ENCODE measurements at places on chromosomes 4 and X.

- DNase-seq, result no peak
These were observed 198.2 kb upstream of the LDB2 start for GRCh38 chr4:17096692-17097091.

DNA sequence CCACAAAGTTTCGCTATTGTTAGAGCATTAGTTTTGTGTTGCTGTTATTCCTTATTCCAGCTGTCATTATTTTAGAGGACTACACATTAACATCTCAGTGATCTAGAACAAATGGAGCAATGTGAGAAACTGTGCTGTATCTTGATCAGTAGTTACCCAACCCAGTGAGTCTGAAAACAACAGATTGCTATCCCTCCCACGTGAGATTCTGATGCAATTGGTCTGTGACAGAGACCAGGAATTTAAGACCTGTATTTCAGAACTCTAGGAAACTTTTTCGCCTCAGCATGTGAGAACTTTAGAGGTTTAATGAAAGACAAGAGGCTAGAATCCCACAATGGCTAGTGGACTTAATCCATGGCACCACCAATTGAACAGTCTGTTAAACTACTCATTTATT, 35.7 kb upstream of the CDS1 start:
- DNase-seq, result no peak

DNA sequence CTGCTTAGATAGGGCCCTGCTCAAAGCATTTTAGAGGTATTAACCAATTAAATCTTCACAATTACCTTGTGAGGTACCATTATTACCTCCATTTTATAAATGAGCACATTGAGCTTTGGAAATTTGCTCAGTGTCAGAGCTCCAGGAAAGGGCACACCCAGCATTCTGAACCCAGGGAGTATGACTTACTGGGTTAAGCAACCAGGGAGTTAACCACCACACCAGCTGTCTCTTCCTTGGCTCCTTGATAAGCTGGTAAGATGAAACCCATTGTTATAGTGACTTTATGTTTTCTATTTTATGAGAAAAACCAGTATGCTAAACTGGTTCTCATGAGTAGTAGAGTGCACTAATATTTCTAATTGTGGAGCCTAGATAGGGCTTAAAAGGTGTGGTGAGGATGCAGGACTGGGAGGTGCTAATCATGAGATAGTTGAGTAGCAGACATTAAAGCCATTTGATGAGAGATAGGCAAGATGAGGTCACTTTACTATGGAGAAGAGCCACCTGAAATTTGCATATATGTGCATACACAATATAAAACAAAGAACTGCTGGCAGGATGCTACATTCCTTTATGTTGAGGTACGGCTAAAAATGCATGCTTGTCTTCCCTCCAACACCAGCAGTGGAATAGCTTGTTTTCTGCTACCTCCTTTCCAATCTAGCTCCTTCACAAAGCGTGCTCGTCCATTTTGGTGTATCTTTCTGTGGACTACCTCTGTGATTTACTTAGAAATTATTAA, 556.1 kb downstream of the SPRY1 start:
- no peak for DNase-seq

DNA sequence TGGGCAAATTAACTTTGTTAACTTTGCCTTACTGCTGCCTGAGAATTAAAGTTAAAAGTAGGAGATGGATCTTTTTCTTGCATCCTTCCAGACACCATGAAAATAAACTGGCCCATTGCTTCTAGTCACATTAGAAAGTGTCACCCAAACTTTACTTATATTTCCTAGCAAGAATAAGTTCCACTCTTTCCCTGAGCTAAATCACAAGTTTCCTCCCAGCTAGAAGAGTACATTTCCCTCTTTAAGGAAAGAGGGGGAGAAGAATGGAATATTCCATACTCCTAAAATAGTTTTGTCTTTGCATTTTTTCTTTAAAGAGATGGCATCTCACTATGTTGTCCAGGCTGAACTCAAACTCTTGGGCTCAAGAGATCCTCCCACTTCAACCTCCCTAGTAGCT, 53.8 kb downstream of the TMEM150C start:
- no peak for DNase-seq

DNA sequence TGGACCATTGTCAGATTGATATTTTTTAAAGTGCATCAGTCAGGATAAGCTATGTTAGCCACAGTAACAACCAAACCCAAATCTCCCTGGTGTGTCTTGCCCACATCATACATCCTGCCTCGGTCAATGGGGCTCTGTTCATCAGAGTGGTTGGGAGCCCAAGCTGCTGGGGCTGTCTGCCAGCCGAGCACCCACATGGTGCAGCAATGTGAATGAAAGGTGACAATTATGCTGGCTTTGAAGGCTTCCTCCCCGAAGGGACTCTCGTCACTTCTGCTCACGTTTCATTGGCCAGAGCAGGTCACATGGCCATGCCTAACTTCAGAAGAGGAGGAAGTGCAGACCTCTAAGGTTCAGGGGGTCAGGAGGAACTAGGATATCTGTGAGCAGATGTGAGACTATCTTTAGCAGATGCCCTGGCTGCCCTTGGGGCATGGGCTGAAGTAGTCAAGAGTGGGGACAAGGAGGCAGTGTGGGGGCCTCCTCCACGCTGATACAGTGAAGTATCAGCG, 1.3 kb upstream of the JAKMIP1 start:
- no peak for DNase-seq

DNA sequence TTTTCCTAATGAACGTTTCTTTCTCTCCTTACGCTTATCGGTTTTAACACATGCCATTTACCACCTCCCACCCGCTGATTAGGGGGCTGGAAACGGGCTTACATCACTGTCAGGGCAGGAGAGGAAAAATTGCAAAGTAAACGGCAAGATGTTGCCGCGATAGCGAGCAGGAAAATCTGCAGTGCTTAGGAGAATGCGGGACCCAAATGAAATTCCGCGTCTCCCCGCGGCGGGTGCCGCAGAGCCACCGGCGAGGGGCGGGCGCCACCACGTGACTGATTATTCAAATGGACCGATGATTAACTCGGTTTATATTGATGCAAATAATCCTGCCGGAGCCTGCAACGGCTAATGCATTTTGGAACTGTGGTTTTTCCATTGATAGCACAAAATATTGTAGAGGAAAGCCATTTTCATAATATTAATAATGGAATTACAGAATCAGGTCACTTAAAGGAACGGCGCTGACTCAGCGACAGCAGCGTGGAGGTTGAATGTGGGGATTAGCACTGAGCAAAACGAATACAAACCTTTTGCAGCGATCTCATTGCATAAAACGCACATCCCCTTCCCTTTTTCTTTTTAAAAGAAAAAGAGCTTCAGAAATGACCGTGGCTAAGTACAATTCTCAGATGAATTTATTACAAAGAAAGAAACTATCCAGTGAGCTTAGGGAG, 224.2 kb downstream of the STIM2 start:
- peak; percentile 50 for DNase-seq

DNA sequence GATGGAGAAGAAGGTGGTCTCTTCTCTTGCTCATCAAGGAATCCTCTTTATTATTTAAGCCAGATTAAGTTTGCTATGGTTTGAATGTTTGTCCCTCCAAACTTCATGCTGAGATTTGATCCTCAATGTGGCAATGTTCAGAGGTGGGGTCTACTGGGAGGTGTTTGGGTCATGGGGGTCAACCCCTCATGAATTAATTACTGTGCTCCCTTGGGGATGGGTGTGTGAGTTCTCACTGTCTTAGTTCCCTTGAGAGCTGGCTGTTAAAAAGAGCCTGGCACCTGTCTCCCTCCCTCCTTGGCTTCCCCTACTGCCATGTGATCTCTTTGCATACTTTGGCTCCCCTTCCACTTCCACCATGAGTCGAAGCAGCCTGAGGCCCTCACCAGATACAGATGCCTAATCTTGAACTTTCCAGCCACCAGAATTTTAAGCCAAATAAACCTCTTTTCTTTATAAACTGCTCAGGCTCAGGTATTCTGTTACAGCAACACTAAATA, 36.0 kb upstream of the CD38 start:
- no peak for DNase-seq

- no peak for DNase-seq
These were observed 304.6 kb downstream of the ARAP2 start for GRCh38 chr4:35939751-35940150.

DNA sequence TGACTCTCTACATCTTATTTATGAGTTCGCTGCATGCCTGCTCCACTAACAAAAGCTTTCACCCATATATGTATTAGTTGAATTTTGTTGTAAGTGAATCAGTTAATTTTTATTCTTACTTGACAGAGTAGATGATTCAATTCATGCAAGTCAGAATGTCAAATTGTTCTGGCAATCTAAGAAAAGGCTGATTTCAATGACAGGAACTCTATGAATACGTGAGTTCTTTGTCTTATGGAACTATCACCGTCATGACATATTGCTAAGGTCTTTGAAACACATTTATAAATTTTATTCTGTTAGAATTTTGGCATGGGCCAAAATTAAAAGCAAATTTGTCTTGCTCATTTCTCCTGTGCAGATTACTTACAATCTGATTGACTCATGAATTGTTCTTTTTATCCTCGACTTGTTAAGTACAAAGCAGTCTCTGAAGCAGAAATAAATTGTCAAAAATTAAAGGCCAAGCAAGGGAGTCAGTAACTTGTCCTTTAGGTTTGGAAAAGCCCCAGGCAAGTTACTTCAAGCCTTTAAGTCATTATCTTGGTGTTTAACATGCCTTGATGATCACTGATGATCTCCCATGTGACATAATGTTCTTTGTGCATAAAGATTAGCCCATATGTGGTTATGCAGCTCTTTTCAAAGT, 89.0 kb upstream of the GC start:
- DNase-seq, result no peak

DNA sequence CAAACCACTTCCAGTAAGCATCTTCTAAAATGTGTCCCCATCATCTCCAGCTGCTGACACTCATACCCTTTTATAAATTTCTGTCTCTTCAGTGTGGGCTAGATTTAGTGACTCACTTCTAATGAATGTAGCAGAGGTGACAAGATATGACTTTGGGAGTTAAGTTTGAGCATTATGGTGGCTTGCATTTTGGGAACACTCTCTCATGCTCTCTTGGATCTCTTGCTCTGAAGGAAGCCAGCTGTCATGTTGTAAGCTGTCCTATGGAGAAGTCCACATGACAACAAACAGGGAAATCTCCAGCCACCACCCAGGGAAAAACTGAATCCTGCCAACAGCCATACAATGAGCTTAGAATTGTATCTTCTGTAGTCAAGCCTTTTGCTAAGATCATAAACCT, 691.3 kb upstream of the PCDH7 start:
- no peak for DNase-seq

GRCh38 chr4:6196324-6196723, 4.0 kb downstream of the JAKMIP1 start:
- no peak for DNase-seq

- no peak for DNase-seq
These were observed 93.2 kb downstream of the SCD5 start for GRCh38 chr4:82705169-82705927.

DNA sequence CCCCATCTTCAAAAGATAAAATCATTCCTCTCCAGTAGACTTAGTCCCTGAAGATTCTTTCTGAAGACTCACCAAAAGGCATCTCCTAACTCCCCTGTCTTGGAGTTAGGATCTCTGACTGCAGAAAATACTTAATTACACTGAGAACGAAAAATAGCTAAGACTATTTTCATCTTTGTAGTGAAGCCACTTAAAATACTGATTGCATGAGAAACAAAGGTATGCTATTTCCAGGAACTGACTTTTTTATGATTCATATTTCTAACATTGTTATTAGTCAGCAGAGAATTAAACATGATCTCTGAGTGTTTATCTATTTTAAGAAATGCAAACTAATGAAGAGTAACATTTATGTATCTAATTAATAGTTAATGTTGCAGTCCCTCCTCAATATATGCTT, 71.8 kb upstream of the NR3C2 start:
- DNase-seq, result no peak

DNA sequence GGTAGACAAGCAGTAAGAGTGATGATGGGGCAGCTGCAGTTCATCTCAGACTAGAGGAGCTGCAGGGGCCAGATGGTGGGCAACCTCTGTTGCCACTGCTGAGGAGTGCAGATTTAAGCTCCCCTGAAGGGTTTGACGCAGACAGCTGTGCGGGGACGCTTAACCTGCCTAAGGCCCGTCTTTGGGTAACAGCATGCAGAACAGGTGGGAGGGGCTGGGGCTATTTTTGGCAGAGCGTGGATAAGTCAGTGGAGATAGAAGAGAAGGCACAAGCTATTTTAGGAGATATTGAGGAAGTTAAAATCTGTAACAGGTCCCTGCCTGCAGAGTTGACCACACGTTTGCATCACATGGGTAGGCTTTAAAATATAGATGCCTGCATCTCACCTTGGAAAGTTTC, 10.5 kb downstream of the CD99 start:
- DNase-seq, result no peak

DNA sequence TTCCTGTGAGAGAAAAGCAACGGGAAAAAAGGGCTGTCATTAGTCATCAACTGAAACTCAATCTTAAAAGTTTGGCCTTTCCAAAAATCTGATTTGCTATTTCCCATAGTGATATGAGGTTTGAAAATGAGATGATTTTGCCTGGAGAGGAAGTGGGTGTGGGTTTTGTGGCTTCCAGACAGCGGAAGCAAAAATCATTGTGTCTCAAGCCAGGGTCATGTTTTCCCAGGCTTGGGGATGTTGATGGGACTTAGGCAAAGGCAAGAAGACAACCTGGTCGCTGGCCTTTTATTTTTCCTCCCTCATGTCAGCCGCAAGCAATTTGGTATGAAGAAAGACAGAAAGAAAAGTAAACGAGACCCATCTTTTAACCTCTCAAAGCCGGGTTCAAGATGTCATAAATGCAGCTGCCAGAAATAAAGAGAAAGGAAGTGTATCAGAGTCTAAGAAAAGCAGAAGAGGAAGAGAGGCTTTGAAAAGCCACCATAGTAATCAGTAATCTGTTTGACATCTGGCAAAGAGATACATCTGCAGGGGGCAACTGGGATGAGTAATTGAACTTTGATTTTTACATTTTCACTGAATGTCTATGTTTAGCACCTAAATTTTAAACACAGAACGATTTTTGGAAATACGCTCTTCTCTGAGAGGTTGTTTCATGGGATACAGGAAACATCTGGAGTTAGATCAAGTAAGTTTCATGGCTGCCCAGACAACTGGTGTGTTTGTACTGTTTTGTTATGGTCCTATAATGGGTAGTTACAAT, 521.6 kb upstream of the SLIT2 start:
- DNase-seq, result no peak

GRCh38 chr4:62913065-62913464, 1496.2 kb downstream of the TECRL start:
- no peak for DNase-seq

GRCh38 chr4:171561419-171561818, 251.8 kb upstream of the GALNTL6 start:
- no peak for DNase-seq
